H1 (cell line): ENCODE measurements at places on chromosomes 3 and 15.

DNA sequence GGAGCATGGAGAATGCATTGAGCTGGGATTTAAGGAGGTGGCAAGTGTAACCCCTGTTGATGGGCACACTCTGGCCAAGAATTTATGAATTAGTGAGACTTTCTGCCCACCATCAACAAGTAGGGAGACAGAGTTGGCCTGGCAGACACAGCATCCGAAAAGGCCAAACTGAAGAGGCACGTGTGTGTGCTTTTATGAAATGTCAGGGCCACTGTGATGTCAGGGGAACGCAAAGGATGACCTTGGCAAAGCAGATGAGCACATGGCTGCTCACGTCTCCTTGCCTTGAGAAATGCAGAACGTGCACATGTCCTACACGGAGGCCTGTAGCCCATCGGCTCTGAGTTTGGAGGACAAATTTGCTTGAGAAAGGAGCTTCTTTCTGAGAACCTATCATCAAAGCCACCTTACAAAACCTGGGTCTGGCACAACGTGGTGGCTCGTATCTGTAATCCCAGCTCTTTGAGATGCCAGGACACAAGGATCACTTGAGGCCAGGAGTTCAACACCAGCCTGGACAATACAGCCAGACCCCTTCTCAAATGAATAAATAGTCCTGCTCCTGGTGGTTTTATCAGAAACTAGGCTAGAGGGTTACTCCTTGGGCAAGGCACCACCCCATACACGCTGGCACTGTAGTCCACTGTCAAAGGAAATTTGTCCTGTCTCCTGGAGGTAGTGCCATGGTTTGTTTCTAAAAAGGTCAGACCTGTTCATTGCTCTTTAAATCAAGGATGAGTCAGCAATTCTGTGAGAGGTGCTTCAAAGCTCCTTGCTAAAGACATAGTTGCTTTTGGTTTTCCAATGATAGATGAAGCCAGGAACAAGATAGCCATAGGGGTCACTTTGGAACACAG lies 941 bp upstream of the SH3BP5 start:
- no peak for DNase-seq

GRCh38 chr15:38253351-38253781 lies 730 bp downstream of the SPRED1 start:
- DNase-seq: no peak

DNA sequence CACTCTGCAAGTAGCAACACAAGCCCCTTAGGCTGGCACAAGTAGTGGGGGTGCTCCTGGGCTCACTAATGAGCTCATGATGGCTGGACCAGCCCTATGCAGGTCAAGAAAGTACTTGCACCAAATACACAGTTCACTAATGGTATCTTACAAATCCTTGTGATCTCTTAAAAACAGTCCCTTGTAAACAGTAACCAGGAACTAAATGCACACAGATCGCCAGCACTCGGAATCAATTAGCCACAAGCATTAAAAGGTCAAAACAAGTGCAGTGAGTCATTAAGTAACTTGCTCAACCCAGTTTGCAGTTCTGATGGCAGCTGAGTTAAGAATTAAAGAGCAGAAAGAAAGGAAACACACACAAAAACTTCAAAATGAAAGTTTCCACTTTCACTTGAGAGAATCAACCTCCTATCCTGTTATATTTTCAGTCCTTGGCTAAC lies 43.2 kb downstream of the ARHGEF3 start:
- DNase-seq: no peak

- no peak for DNase-seq
These were observed 49.4 kb downstream of the TGM4 start for GRCh38 chr3:44923632-44924456.

DNA sequence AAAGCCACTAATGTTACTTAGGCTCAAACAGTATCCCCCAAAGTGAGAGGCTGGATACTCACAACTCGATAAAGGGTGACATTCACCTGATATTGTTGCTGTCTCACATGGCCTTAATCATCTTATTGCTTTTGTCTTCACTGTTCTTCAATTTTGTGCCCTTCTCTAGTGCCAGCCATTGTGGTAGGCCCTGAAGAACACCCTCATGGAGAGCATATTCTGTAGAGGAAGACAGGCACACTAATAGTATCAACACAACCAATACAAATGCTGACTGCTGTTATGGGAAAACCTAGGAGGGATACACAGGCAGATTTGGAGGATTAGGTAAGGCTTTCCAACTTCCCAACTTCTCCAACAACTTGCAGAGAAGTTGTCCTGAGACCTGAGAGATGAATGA lies 4.1 kb upstream of the BLM start:
- no peak for DNase-seq
